GM18507 (cell line): ENCODE measurements at places on chromosomes 16 and 17.
A peak's percentile ranks its signal among the peaks of the same experiment; 100 is the strongest.

- DNase-seq, result no peak
Observed at GRCh38 chr17:14701886-14702285, 401.0 kb downstream of the HS3ST3B1 start.

DNA sequence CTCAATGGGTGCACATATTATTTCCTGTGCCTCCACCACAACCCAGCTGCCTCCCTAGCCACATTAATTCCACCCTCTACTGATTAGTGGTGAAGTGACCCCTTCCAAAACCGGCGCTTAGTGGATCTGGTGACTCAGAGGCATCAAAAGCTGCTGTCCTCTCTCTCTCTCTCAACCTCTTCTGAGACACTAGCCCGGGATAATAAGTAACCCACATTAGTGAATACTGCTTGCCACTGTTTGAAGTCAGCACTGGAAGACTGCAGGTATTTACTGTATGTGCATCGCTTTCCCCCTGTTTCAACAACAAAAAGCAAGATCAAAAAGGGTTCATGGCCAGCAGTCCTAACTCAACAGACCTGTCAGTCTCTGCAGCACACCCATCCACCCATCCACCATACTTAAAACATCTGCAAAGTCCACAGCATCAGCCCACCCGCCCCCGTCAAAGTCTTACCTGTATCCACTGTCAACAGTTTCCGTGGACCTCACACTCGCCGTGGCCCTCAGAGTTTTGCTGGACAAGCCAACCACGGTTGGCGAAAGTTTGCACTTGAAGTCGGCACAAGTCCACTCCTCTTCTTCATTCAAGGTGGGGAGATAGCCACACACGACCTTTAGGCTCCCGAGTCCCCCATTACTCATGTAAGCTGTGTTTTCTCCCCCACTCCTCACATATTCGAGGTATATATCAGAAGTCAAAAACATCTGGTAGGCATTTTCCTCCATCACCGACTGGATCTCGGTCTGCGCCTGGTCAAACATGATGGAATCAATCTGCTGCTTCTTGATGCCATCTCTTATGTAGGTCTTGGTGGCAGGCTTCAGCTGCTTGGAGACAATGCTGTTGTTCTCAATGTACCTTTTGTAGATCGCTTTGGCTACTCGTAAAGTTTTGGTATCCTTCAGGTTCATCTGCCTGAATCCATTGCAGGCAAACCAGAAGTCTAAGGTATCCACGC lies 3.8 kb downstream of the AXIN2 start:
- no peak for DNase-seq

DNA sequence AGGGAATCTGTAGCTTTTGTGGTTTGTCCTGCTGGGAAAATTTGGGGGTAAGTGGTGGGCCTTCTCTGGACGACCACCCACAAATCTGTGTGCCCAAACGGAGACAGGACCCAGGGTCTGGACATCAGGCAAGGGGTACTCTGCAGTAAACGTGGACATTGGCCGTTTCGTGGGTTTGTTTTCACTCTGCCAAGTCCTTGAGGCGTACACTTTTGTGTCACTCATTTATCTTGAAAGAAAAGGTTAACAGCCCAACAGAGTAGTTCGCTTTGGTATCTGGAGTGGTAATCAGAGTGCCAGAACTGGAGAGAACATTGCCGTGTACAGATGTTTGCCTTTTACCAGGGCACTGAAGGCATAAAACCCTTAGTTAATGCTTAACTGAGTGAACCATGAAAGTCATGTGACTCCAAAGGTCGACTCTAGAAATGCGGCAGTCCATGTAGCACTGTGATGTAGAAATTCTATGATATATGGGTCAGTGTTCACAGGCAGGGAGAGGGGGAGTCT lies 15.4 kb downstream of the NAA60 start:
- DNase-seq, result peak; percentile 42

GRCh38 chr16:75066861-75067447 lies 49.6 kb downstream of the LDHD start:
- no peak for DNase-seq

DNA sequence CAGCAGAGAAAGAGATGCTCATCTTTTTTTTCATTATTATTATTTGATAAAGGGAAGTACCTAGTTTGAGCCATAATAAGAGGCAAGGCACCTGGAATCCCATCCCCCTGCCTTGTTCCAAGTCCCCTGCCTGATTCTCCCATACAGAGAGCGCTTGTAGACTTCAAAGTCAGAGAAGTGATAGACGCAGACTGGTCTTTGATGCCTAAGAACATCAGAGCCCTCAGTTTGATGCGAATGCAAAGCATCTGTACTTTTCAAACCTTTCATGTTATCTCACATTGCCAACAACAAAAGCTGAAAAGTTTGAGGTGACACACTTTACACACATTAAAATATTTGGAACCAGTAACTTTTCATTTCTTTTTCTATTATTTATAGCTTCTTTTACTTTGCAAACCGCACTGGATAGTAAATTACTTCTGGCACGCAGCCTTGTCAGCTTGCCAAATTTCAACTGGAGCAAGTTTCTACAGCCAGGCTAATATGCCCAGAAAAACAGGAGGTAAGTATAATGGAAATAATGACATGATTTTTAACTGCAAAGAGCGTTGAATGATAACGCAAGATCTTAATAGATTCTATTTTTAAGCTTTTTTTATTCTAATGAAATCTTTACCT lies 5.9 kb upstream of the UTP6 start:
- no peak for DNase-seq
